AG04449 (cell line): ENCODE measurements at places on chromosomes 11 and 22.

GRCh38 chr11:18633256-18634139 is 644 bp downstream of the SPTY2D1 start:
- DNase-seq = no peak

DNA sequence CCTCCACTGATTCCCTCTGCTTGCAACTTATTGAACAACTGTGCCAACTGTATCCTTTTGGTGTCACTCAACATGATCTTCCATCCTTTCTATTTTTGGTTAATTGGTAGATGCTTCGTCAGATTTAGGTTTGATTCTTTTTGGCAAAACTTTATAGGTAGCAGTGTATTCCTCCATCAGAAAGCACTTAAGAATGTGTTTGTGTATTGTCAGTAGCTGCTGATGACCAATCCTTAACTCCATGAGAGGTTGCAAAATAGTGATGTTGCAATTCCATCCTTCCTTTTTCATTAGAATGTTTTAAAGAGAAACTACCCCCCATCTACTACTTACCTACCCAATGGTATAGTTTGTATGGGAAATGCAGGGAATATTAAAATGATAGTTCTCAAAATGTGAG is 22.1 kb downstream of the FAM76B start:
- DNase-seq = no peak

DNA sequence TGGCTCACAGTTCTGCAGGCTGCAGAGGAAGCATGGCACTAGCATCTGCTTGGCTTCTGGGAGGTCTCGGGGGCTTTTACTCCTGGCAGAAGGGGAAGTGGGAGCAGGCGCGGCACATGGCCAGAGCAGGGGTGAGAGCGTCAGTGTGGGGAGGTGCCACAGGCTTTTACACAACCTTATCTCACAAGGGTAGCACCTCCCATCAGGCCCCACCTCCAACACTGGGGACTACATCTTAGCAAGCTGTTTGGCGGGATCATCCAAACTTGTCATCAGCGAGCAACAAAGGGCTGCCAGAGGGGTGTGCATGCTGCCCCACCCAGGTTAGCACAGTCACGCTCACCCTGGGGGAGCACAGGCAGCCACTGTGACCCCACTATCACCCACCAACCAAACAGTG is 18.9 kb upstream of the YPEL1 start:
- no peak for DNase-seq

DNA sequence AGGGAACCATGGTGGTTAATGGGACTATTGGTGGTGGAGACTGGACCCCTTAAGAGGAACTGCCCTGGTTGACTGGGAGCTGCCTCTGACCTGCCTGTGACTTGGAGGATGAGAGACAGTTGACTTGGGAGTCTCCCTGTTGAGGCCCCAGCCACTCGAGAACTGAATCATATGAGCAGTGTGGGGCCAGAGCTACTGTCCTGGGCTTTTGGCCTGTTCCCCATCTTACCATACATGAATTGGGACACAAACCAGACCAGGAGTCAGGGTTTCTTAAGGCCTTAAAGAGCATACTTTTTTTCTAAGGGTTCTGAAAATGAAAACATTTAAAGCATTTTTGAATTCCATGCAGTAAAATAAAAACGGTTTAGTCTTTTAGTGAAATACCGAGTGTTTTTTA is 92.8 kb downstream of the TEAD1 start:
- DNase-seq = no peak

DNA sequence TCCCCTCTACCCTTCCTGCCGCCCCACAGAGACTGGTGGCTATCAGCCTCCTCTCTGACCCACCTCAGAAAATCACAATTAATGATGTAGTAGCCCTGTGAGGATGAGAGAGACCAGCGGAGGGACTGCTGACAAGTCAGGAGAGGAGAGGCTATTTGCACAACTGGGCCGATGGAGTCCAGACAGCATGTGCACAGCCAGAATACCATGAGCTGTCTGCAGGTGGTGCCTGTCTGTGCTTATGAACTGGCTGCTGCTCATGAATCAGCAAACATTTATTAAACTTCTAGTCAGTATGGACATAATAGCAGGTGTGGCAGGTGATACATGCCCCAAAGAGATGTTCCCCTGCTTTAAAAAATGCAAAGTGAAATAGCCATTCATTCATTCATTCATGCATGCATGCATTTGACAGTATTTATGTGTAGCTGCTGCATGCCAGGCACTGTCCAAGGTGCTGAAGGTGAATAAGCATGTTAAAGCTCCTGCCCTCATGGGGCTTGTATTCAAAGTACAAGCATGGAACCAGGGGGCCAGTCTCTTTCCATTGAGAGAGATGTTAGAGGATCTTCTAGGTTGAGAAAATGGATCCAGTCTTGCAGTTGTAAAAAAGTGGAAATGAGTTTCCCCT is 141.3 kb downstream of the GRIK4 start:
- no peak for DNase-seq
